Lower leg skin (tissue), 4 donors: ENCODE measurements at places on chromosomes 13 and 19.

GRCh38 chr13:95385798-95386197, 84.5 kb upstream of the ABCC4 start:
- no peak for DNase-seq

GRCh38 chr13:50810998-50811397, 32.5 kb downstream of the DLEU7 start:
- no peak for DNase-seq

GRCh38 chr13:68078874-68079273, 848.7 kb upstream of the PCDH9 start:
- no peak for DNase-seq

DNA sequence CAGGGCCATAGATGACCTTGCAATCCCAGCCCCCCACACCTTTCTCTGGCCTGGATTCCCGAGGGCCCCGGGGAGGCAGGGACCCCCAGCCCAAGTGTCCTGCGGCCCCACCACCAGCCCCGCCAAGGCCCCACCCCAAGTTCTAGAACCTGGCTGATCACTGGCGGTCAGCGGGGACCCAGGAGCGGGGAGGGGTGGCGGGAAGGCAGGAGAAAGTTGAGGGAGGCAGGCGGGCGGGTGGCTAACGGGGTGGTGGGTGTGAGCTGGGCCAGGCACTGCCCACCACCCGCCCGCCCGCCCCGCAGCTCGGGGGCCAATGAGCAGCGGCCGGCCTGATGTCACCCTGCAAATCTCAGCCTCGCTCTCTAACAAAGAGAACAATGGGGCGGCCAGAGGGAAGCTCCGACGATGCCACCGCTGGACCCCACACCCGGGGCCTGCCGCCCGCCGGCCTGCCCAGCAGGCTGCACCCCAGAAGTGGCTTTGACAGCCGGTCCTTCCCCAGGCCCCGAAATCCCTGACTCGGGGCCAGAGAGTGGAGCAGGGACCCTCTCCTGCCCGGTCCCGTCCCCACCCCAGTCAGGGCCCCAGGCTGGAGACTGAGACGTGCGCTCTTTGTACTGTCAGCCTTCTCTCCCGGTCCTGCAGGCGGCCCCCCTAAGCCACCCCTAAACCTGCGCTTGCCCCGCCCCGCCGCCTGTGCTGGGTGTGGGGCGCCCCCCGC, 1.6 kb downstream of the MEX3D start:
- DNase-seq, result peak; percentile 92

GRCh38 chr19:22901431-22902130, 69.5 kb downstream of the ZNF723 start:
- DNase-seq, result no peak

GRCh38 chr19:13795595-13796300, 505 bp downstream of the ZSWIM4 start:
- no peak for DNase-seq

DNA sequence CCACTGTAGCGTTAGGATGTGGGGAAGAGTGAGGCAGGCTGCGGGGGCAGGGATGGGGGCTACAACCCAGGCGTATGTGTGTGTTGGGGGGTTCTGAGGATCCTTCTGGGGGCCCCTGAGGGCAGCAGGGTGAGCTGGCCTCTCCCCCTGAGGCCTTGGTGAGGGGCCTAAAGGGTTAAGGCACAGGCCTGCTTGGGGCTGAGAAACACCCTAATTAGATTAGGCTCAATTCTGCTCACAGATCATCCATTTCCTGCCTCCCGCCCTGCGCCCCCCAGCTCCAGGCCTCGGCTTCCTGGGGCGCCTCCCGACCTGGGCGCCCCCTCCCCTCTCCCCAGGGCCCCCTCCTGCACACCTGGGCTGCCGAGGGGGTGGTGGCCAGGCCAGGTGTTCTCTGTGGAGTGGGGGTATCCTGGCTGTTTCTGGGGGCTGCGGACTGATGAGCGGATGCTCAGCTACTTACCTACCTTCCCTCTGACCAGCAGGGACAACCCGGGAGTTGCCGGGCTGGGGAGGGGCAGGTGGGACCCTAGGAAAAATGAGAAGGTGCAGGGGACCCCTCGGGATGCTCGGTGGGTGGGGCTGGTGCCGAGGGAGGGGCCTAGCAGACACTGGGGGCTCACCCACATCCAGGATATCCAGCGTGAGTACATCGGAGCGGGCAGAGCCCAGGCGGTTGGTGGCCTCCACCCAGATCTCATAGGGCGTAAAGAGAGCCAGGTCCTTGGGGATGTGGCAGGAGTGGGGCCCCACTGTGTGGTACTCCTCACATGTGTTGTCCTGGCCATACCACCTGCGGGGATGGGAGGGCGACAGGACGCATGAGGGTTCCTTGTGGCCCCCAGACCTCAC, 8.6 kb downstream of the CRLF1 start:
- no peak for DNase-seq

GRCh38 chr13:39272994-39273393, 234.7 kb downstream of the NHLRC3 start:
- no peak for DNase-seq

GRCh38 chr19:44607049-44607448, 6.3 kb upstream of the IGSF23 start:
- peak; percentile 19 for DNase-seq

GRCh38 chr13:30224732-30225131, 82.6 kb downstream of the KATNAL1 start:
- DNase-seq, result no peak

DNA sequence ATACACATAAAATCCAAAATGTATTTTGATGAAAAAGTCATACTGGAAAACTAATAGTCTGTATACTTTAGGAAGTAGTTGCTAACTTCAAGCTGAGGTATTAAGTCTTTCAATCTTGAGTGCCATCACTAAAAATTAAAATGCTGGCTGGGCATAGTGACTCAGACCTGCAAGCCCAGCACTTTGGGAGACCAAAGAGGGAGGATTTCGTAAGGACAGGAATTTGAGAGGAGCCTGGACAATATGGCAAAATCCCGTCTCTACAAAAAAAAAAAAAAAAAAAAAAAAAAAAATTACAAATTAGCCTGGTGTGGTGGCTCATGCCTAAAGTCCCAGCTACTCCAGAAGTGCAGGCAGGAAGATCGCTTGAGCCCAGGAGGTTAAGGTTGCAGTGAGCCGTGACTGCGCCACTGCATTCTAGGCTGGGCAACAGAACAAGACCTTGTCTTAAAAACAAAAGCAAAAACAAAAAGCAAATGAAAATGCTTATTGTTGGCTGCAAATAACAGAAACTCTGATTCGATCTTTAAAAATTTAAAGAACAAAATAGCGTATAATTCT, 1994.2 kb upstream of the PCDH20 start:
- no peak for DNase-seq

- no peak for DNase-seq
These were observed 231.2 kb downstream of the ZIC5 start for GRCh38 chr13:99740251-99740979.

- DNase-seq, result no peak
These were observed 579.4 kb upstream of the MIR17HG start for GRCh38 chr13:90768116-90768515.

DNA sequence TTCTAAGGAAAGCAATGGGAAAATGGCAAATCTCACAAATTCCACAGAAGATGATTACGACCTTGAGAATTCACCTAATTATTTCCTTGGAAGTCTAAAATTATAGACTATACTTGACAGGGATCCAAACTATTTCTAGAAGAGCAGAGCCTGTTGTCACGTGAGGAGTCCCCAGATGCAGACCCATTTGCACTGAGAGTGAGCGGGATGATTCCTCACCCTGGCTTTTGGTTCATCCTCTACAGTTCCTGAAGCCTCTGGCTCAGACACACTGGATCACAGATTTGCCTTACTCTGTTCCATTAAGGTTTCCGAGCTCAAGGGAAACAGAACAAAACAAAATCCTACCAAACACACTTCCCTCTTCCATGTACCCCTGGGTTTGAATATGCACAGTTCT, 23.0 kb upstream of the CYSLTR2 start:
- DNase-seq, result no peak

GRCh38 chr13:32674503-32674902, 88.3 kb downstream of the PDS5B start:
- DNase-seq, result no peak

DNA sequence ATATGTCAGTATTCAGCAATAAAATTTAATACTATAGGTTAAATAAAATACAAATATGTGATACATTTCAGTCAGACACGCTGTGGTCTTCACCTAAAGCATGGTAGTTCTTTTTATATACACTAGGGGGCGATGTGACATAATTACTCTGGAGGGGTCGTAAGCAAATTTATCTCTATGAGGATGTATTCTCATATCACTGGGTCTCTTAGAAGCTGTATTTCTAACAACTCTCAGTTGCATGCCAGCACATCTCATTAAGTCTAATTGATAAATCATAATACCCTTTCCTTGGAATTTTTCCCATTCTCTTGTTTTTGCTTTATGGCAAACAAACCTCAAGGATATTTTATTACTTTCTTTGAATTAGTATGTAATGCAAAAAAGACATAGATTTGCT, 3.9 kb upstream of the PCDH17 start:
- DNase-seq, result no peak

DNA sequence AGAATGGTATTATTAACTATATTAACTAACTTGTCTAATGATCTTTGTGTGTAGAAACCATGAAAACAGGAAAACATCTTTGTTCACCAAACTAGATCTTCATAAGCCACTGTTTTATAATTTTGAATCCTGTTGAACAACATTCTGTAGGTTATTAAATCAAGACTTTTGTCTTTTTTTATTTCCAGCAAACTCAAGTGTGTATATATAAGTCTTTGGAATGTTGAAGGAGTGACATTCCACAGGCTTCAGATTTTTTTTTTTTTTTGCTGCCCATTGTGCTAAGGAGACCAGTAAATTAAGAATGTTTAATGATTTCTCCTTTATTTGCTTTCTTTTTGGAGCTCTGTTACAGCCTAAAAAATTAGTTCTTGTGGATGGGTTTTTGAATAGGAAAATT, 89.6 kb downstream of the LMO7 start:
- no peak for DNase-seq

GRCh38 chr19:38769635-38770211, 3.6 kb downstream of the LGALS7 start:
- DNase-seq, result peak; percentile 99

GRCh38 chr19:16778796-16779411, 50.3 kb upstream of the SIN3B start:
- no peak for DNase-seq

GRCh38 chr13:40223585-40223984, 442.9 kb downstream of the FOXO1 start:
- DNase-seq, result no peak

GRCh38 chr13:93169980-93170379, 56.6 kb upstream of the GPC6 start:
- no peak for DNase-seq

DNA sequence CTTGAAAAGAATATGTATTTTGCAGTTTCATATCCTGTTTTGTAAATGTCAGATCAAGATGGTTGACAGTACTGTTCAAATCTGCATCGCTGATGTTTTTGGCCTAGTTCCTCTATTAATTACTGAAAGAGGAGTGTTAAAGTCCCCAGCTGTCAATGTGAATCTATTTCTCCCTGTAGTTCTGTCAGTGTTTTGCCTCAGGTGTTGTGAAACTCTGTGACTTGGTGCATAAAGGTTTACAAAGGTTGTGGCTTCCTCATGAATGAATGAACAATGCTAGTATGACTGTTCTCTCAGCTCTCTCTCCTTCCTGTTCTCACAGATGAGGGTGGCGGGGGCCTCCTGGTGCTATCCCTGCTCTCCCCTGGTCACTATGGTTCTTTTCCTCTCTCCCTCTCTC, 142.4 kb downstream of the MYCBP2 start:
- no peak for DNase-seq

DNA sequence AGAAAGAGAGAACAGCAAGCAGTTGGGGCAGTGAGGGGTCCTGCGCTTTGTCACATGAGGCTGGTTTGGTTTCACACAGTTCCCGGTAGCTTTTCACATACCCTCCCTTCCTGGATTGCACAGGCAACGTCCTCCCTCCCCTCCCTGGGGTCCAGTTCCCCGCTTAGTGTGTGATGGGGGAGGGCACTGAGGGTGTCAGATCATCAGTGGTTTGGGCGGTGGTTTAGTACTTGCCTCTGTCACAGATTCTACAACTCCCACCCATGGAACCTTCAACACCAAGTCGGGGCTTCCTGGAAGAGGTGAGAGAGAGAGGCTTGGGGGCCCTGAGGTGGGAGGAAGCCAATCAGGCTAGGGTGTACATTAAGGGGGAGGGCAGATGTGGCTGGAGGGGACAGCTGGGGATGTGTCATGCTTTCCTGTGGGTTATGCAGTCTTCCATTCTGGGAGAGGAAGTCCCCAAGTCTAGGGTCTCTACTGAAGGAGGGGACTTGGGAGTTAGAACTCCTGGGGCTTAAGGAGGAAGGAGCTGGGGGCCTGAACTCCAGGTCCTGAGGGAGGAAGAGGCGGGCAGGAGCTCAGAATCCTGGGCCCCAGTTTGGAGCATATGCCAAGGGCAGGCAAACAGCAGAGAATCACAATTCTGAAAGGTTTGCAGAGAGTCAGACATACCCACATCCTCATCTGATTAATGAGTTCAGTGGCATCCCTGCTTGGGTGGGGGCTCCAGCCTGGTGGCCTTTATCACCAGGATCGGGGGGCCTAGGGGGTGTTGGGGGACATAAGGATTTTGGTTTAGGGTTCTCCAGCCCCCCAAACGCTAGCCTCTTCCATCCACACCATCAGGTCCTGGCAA, at the start of gene NKG7:
NKG7 (minus strand) TSS at position 6 of the 856 bp plus-strand sequence. CDS start 119 bp downstream, outside the sequence.
- DNase-seq, result no peak

DNA sequence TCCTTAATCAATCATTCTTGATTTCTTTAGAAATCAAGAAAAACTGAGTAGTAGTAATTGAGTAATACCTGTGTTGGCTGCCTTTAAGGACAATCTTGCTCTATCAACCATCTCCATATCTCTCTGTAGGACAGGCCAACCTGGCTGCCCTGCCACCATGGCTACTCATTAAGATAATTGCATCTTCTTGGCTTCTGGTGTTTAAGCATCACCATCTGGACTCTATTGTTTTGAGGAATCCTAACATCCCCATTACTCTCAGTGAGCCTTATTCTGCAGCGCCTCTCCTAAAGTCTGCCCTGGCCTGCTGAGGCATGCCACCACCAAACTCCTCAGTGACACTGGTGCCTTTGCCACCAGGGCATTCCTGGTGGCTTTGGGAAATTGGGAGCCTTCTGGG, 442.6 kb upstream of the ZNF507 start:
- DNase-seq, result no peak

DNA sequence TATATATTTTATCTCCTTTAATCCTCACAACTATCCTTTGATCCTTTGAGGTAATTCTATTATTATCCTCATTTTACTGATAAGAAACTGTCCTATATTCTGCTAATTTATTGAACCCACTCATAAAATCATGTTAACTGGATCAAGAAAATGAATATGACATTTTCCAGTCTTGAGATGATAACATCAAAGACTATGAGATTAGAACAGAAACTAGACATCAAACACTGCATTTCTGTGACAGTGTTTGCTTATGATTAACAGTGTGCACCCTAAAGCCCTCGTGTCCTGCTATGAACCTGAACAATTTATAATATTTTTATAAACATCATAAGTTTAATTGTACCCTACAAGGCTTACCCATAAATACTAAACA, 96.3 kb downstream of the TBC1D4 start:
- DNase-seq, result no peak
